Endothelial cell (in vitro differentiated cells): ENCODE measurements at places on chromosomes 6 and 20. TPM values are rescaled to one million over a fixed set of nuclear protein-coding genes. Genes with fewer than 3 reads are reported as not detected.
A peak's percentile ranks its signal among the peaks of the same experiment; 100 is the strongest.

DNA sequence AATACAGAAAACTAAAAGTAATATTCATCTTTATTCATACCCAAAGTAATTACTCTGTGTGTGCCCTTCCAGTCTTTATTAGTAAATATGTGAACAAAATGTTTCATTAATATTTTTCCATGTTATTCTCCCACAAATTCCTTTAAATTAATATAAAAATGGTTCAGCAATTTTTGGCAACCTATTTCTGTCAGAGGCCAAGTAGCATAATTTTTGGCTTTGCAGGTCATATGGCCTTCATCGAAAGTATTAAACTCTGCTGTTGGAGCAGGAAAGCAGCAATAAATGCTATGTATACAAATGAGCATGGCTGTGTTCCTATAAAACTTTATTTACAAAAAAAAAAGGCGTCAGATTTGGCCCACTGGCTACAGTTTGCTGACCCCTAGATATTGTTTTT is 16.1 kb downstream of the ZC2HC1B start:
- DNase-seq: no peak

DNA sequence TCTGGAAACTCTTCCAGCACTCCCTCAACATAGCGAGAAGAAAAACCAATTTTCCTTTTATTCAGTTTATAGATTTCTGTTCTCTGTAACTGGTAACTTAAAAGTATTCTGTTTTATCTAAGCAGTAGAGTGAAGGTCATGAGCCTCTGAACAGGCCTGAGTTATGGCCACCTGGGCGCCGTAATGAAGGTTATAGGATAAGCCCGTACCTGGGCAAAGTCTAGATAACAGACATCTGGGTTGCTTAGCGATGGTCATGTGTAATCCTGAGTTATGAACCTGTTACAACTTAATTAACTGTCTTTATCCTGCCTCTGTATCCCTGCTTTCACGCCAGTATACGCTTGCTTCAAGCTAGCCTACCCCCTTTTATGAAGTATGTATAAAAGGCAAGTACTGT is 13.0 kb upstream of the FAM217A start:
- DNase-seq: no peak

- DNase-seq: no peak
Observed at GRCh38 chr20:58963060-58963584, 17.9 kb upstream of the NELFCD start.

- DNase-seq: peak; percentile 31
Observed at GRCh38 chr20:32945710-32946221, 58.5 kb downstream of the SUN5 start.

GRCh38 chr6:138970159-138970558 is 17.9 kb downstream of the REPS1 start:
- DNase-seq: no peak

- no peak for DNase-seq
Observed at GRCh38 chr20:50852085-50852484, 57.2 kb downstream of the BCAS4 start.

LHFPL5 gene
- total RNA-seq: not detected
